ENCODE measurements at places on chromosomes 16 and 17. TPM values are rescaled to one million over a fixed set of nuclear protein-coding genes. Genes with fewer than 3 reads are reported as not detected.

CENPN gene
- 36.8 TPM for total RNA-seq

NEUROD2 gene
- total RNA-seq: not detected

SLFN14 gene
- not detected for total RNA-seq

FSCN2 gene
- 3.4 TPM for total RNA-seq

ZP2 gene
- not detected for total RNA-seq

KRTAP4-3 gene
- not detected for total RNA-seq

C17orf78 gene
- not detected for total RNA-seq

KRTAP2-1 gene
- total RNA-seq: not detected

PRSS33 gene
- not detected for total RNA-seq

IRX6 gene
- total RNA-seq: 2.4 TPM

PIK3R6 gene
- total RNA-seq: not detected

TMEM235 gene
- total RNA-seq: not detected

NDRG4 gene
- total RNA-seq: 12.8 TPM

DHODH gene
- total RNA-seq: 3.0 TPM

TRAPPC1 gene
- total RNA-seq: 39.6 TPM

Measured in articular chondrocyte of knee joint (primary cell).